ENCODE measurements at places on chromosomes 6 and 20. TPM values are rescaled to one million over a fixed set of nuclear protein-coding genes. Genes with fewer than 3 reads are reported as not detected.

GRCh38 chr6:126923807-126924206, 194.7 kb upstream of the RSPO3 start:
- no peak for DNase-seq

DNA sequence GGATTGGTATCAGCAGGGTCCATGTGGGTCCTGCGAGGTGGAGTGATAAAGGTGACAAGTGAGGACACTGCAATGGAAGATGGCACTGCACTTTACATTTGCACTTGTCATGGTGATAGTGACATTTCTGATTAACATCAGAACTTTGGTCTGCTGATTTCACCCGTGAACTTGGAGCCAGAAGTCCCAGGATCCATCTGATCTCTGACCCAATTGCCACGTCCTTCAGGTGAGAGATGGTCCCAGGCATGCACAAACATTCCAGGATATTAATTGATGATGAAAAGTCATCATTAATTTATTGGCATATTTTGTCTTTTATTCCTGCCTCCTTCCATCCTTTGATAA, 9.8 kb upstream of the GHRH start:
- no peak for DNase-seq

DNA sequence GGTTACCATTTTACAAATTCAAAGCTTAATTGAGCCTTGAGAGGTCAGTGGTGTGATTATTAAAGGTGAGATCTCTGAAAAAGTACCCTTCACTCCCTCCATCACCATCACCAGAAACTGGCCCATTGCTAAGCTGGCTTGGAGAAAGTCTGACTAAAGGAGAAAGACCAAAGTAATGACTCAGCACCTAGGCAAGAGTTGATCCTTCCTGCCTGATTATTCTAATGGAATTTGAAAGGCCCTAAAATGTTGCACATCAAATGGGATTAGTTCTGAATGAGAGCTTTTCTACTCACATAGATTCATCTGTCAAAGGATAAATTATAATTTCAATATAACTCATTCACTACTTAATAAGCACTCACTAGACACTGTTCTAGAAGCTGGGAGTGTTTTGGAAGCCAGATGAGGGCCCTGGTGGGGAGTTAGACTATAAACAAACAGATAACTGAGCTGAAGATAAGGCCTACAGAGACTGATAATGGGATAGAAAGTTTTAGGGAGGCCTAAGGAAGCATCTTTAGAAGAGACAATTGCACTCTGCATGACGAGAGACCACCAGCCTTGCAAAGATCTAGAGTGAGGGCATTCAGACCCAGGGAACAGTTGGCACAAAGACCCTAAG, 366.7 kb downstream of the SYNE1 start:
- no peak for DNase-seq

DNA sequence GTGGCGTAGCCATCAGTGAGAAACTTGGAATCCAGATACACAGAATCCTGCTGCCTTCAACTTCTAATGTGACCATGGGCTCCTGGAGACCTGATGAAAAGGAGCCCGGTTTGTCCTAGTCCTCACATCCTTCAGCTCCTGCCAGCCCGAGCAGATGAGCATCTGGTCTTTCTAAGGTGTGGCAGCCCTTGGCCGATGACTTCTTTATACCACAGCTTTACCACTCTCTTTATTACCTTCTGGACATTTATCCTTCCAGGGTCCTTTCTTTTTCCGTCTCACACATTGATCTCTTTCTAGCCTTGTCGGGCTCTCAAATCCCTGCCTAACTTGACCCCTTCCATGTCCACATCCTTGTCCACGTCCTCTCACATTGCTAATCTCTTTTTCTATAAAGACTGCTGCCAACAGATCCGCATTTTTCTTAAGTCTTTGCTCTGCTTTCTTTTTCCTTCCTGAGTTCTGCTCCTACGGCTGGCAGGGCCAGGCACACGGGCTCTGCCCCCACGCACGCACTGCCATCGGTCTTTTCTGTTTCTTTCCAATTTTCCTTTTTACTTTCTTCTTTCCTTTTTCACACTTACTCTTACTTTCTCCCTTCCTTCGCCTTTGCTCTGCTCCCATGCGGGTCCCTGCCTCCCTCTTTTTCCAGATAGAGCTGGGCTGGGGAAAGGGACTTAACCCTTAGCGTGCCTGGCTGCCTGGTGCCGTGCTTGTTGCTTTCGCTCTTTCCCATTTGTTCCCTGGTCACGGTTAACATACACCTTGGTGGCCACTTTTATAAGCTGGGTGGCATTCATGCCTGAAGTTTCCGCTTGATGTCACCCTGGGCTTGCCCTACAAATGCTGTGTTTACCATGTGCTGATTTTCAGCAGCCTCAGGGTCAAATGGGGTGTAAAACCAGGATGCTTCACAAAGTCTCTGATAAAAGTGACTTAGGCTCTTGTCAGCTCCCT, 9.4 kb upstream of the GMPR start:
- no peak for DNase-seq

DNA sequence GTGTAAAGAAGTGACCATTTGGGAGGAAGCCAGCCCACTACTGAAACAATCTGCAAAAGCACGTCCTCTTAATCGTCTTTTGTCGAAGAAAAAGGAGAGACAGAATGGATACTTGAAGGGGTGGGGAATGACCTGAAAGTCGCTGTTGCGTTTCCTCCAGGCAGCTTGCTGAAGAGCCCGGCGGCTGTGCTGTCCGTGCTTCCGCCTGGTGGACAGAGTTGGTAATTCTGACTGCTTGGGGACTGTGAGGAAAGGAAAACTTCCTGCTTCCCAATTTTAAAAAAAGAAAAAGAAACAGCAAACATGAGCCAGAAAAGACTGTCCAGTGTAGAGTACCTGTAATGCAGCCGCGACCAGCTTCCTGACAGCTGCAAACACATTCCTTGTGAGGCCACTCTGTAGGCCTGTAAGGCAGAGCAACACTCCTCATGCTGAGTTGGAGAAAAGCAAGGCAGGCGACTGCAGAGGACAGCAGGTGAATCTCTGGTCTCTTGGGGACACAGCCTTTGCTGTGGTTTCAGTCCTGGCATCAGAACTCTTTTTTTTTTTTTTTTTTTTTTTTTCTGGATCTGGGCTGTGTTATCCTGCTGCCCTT, 251.1 kb upstream of the TBX18 start:
- DNase-seq = peak; percentile 66

- DNase-seq = no peak
Measured at GRCh38 chr6:12865671-12866181, 149.2 kb downstream of the PHACTR1 start.

DNA sequence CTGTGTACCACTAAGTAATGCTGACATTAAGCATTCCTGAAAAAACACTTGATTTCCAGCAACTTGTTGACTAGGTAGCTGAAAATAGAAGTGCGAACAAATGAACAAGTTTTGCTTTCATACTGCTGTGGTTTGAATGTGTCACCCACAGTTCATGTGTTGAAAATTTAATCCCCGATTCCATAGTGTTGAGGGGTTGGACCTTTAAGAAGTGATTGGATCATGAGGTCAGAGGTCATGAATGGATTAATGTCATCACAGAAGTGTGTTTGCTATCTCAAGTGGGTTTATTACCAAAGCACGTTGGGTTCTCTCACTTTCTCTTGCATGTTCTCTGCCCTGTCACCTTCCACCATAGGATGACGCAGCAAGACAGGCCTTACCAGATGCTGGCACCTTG, 568.5 kb downstream of the UTRN start:
- no peak for DNase-seq

DNA sequence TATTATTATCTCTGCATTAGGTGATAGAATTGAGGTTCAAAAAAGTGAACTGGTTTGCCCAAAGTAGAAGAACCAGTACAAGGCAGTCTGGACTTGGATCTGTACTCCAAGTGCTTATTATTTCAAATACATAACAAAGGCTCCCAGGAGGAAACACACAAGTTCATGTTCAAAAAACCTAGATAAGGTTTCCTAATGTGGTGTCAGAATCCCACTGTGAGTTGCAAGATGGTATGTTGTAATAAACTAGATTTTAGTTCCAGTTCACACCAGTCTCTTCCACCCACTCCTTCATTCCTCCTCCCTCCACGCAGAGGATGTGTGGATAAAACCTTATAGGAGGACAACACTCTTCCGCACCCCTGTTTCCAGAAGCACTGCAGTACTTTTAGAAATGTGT, 42.8 kb downstream of the KIAA0319 start:
- no peak for DNase-seq

DNA sequence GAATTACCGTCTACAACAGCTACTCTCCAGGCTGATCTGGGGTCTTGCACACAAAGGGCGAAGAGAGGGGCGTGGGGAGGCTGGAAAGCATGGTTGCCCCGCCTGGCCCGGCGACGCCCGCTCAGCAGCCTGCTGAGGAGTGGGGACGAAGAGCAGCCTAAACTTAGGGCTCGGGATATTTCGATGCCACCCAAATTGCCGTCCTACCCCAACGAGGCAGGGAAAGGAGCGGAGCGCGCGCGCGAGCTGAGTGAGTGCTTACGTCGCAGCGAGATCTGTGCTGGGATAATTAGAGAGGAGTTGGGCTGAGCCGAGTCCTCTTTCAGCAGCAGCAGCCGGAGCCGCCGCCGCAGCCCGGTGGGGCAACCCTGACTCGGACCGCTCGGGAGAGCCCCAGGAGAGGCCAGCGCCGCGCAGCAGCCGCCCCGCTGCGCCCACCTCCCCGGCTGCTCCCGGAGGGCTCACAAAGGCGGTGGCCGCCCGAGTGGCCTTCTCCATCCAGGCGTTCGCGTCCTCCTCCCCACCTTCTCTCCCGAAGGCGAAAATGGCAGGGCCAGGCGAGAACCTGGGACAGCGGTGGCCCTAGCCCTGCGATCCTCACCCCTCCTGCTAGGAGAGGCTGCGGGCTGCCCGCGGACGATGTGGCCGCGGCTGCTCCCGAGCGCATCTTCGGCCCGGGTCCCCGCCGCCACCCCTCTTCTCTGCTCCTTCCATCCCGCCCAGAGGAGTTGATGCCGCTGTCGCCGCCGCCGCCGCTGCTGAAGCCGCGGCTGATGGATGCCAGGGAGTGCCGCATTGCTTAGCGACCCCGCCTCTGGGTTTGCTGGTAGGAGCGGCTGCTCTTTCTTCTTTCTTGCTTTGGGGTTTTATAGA, at the start of gene CLVS2:
CLVS2 (plus strand) TSS at position 315 of the 873 bp plus-strand sequence. CDS start 1,543 bp downstream, outside the sequence.
- DNase-seq = peak; percentile 29

DNA sequence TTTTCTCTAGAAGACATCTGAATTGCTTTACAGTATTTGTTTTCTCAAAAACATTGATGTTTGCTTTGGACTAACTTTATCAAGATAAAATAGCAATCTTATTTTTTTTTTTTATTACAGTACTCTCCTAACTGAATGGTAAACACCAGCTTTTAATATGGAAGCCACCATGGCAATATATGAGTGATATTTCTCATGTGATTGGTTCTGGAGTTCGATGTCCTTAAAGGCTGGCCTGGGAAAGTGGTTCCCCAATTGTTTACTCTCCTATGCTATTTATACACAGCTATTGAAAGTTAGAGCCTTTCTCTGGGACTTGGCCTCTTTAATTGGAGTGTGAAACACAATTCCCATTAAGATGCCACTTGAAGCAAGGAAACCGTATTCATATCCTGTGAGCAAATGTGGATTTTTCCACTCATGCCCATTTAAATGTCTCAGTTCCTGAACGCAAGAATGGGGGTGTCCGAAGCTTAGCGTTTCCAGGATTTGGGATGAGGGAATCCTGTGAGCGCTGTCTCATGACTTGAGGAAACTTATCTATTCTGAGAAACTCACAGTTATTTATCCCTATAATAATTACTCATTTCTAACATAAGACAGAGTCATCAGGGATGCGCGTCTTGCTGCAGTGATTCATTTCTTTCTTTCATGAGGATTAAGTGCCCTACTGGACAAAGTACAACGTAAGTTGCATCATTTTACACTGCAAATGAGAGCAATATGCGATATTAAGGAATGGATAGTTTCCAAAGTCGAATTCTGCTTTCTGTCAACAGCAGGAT, 143.3 kb upstream of the PREP start:
- DNase-seq = no peak

DNA sequence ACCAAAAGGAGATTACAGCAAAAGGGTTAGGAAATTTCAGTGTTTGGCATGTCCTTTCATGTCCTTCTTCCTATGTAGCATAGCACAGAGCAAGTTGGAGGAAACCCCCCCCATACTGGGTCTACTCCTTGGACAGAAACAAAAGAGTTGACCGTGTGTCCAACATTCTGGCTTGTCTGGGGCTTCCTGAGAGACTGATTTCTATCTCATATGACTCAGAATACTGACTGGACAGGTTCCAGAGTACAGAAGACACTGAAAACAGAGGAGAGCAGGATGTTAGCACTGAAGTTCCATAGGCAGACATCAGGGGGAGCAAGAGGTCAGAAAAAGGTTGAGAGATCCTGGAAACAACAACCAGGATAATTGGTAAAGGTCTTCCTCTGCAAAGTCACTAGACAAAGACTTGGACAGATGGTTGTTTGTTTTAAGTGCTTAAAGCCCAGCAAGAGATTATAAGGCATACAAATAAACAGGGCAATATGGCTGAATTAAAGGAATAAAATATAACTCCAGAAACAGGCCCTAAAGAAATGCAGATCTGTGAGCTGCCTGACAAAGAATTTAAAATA, 48.4 kb downstream of the USP49 start:
- no peak for DNase-seq

DNA sequence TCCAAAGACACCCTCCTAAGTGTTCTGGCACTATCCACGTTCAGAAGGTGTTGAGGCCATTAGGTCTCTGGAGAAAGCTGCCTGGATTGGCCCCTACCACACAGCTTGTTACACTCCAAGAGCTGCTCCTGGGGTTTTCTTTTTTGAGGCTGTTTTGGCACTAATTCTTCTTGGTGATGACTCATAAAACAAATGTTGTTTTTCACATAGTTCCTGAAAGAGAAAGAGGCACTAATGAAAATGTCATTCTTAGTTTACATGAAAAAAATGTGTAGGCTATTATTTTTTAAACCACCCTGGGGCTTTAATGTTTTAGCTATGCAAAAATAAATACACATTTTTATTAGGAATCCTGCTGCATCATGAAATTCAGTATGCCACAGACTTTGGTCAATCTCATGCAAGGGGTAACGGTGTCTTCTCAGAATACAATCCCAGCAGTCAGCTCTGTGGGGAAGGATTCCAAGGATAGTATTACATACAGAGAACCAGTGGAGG, 38.1 kb downstream of the TBPL1 start:
- DNase-seq = no peak

DNA sequence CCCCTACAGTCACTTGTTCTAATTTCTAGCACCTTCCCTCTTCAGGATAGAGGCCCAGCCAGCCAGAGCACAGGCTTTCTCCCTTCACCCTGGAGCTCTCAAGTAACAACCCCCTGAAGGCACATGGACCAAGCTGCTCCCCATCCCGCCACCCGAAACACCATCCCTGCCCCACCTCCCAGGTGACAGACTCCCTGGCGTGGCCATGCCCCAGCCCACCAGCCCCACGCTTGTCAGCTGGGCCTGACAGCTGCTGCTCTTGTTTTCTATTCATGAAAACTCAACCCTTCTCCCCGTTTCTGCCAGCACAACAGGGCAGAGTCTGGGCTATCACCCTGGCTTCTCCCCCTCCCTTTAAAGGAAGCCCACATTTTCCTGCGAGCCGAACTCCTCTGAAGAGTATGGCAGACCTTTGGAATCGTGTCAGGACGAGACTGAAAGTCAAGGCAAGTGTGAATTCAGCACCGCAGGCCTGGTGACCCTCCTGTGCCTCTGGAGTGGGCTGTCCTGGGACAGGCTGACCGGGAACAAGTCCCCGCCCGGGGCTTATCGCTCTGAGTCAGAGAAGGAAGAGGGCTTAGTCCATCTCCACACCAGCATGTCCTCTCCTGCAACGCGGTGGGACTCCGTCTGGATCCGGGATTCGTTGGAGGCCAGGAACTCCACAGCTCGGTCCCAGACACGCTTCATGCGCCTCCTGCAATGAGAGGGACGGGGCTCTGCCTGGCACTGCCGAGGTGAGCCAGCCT, 16.7 kb downstream of the LEMD2 start:
- no peak for DNase-seq

GRCh38 chr6:24186349-24186748, 60.3 kb downstream of the NRSN1 start:
- DNase-seq = no peak

The PRDM13 gene
- total RNA-seq = not detected

The HAO1 gene
- total RNA-seq = not detected

The KIF25 gene
- not detected for total RNA-seq

The NOTCH4 gene
- total RNA-seq = 22.5 TPM

All from left ventricle myocardium superior (tissue), 1 donor.